HuH-7.5 (cell line): ENCODE measurements at places on chromosomes 6 and 20.
A peak's percentile ranks its signal among the peaks of the same experiment; 100 is the strongest.

DNA sequence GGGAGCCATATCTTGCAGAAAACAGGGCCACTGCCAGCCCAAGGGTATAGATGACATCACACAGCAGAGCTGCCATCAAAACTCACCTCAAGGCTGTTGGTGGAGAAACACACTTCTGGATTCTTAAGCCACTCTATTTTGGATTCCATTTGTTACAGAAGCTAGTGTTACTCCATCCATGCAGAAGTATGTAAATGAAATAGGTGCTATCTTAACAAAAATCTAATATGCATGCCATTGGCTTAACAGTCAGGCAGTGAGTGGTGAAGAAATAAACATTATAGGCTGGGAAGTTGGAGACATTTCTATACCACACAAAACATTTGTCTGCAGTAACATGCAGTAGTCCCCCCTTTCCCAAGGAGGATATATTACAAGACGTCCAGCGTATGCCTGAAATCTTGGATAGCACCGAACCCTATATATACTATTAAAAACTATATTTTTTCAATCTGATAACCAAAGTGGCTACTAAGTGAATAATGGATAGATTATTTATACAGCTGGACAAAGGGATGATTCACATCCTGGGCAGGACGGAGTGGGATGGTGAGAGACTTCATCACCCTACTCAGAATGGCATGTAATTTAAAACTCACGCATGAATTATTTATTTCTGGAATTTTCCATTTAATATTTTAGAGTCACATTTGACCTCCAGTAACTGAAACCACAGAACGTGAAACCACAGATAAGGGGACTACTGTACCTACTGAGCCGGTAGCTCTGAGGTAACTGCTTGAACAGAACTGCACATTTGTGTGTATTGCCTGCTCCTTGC, 160.0 kb upstream of the PLN start:
- no peak for DNase-seq

GRCh38 chr20:32819992-32820697, 391 bp downstream of the MAPRE1 start:
- DNase-seq = peak; percentile 70

- DNase-seq = no peak
These were observed 62.0 kb upstream of the CD93 start for GRCh38 chr20:23147964-23148730.

- no peak for DNase-seq
These were observed 32.6 kb downstream of the KCNK5 start for GRCh38 chr6:39196673-39197091.

DNA sequence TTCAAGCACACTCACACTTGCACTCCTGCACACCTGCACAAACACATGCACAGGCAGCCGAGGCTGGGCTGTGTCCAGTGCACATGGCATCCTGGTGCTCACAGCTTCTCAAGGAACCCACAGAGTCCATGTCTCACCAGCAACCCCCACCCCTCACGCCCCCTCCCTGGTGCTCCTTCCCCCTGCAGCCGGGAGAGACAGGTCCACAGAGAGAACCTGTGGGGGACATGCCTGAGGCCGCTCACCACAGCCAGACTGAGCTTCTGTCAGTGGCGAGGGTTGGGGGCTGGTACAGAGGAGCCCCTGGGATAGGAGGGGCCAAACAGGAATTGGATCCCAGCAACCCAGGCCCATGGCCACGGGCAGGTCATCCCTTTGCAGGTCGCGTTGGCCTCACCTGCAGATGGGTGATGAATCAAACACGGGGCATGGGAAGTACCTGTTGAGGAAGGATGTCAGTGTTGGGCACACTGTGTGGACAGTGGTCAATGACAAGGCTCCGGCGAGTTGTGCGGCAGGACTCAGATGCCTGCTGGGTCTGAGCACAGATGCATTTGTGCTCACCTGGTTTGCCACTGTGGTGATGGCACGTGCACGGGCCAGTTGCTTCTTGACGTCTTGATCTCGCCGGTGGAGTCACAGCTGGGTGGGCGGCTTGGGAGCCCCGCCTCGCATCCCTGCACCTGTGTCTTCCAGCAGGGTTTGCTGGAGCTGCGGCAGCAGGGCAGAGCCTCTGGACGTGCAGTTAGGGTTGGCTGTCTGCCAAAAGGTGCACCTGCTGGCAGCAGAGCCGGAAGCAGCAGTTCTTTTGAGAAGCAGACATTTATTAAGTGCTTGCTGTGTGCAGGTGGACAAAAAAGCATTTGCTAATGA, 113.0 kb downstream of the ERMARD start:
- no peak for DNase-seq

DNA sequence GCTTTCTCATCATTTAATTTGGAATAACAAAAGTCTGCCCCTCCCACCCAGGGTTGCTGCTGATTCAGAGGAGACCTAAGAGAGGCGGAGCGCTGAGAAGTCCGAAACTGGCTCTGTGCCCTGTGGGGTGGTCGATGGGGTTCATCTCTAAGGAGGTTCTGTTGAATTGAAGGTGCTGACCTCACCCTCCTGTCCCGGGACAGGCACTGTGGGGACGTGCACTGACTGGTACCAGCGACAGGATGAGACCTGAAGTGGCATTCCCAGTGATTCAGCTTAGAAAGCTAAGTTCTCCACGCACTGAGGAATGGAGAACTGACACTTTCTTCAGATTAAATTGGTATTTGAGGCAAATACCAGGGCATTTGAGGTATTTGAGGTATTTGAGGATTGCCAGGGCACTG, 1.3 kb downstream of the GUCA1B start:
- no peak for DNase-seq

GRCh38 chr6:47034926-47035325, 7.2 kb downstream of the ADGRF1 start:
- DNase-seq = peak; percentile 6
